Karpas-422 (cell line): ENCODE measurements at places on chromosomes 1 and 21.

DNA sequence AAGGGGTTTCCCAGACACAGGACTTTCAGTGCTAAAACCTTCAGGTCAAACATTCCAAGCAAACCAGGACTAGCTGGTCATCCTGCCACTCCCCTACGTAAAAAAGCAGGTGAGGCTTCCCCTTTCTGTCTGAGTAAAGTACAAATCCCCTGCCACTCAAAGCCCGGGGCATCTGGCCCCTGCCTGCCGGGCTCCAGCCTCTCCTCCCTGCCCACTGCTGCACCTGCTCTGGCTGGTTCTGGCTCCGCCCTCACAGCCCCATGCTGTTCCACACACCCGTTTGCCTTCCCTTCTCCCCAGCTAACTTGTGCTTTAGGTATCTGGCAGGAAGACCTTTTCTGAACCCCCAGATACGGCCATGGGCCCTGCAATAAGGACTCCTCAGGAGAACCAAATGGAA lies 23.3 kb upstream of the S100A7 start:
- DNase-seq = no peak

DNA sequence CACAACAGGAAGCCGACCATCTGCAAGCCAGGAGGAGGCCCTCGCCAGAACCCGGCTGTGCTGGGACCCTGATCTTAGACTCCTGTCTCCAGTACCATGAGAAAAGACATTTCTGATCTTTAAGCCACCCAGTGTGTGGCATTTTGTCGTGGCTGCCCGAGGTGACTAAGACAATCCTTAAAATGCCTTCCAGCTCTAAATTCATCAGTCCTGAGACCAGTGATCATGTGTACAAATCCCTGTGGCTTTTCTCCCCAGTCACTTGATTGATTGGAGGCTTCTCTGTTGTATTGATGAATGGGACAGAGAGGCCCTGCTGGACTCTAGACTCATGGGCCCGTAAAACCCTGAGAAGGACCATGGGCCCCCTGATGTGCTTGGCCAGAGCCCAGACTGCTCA lies 36.1 kb downstream of the B3GALT5 start:
- DNase-seq = no peak

DNA sequence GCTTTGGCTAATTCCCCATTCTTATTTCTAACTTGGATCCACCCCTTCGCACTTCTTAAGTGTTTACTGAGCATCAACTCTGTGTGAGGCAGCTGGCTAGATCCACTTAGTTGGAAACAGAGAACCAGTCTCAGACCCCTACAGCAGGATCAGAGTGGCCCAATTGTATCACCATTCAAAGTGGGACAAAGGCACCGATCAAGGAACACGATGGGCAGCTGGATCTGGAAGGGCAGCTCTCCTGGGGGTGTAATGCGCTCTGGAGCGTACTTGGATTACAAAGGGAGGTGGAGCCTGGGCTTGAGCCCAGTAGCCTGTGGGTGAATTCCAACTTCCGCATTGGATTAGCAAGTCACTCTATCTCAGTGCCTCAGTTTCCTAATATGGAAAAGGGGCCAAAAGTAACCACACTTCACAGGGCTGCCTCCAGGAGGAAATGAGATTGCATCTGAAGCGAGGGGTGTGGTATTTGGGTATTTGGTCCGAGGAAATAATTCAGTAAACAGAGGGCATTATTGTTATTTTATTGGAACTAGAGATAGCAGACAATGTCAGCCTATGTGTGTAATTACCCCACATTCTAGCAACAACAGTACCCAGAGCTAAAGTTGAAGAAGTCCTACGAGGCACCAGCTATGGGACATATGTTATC lies 11.9 kb downstream of the ECE1 start:
- DNase-seq = no peak

- no peak for DNase-seq
These were observed 71.4 kb upstream of the HSPA13 start for GRCh38 chr21:14454016-14455009.

- no peak for DNase-seq
These were observed 96.6 kb downstream of the FGGY start for GRCh38 chr1:59393211-59394180.

DNA sequence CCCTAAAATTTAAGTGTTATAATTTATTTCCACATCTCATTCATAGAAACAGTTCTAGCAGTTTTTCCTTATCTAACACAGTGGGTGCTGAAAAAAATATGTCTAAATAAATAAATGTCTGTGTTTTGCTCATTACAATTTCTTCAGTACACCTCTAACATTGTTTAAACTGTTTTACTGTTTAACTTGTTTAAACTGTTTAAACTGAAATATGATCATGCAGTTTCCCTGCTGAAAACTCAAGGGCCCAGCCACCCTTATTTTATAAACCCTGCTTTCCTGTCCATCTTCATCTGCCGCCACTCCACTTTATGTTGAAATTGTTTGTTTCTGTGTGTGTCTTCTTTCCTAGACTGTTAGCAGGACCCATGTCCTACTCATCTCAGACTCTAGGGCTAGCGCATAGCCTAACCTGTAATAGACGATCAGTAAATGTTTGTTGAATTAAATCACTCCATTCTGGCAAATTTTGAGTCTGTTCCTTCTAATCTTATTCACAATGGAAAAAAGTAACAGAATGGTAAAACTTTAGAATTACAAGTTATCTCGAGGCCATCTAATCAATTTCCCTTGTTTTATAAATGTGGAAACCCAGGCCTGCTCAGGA lies 9.4 kb upstream of the PIK3C2B start:
- DNase-seq = no peak

- no peak for DNase-seq
These were observed 133.9 kb upstream of the VANGL1 start for GRCh38 chr1:115507901-115508300.

DNA sequence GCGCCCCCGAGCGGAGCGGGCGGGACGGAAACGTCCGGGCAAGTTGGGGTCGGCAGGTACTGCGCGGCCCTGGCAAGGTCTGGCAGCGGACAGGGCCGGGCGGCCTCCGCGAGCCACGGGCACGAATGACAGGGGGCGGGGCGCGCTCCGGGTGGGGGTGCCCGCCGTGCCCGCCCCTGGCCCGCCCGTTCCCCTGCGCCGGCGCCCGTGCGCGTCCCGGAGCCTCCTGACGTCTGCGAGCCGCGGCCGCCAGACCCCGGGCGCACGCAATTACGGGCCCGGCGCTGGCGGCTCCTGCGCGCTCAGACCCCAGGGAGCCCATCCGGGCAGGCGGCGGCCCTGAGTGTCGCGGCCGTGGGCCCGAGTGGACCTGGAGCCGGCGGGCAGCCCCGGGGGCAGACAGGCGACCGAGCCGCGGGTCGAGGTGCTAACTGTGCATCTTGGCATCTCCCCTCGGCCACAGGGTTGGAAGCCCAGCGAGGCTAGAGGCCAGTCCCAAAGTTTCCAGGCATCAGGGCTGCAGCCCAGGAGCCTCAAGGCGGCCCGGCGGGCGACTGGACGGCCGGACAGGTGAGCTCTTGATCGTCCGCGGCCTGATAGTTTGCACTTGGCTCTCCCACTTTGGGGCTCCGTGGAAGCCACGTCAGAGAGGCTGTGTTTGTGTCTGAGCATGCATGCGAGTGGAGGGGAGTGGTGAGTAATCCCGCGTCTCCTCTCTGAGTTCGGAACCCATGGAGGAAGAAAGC lies 918 bp downstream of the MIB2 start:
- DNase-seq = peak; percentile 62

- DNase-seq = no peak
These were observed 4.4 kb downstream of the S100A8 start for GRCh38 chr1:153386500-153386901.

DNA sequence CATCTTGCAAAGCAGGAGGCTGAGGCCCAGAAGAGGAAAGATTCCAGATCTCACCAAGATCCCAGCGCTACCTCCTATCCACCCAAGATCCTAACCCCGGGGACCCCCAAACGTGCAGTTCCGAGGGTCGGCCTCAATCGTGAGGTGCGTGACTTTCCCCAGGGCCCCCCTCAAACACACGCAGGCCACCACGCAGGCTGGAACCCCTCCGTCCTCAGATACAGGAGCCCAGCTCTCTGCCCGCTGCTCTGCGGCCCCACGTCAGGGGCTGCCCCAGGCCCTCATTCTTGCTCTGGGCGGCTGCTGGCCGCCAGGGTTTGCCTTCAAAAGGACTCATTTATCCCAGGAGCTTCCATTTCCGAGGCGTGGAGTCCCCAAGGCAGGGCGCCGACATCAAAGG lies 39.9 kb downstream of the KRTAP10-1 start:
- no peak for DNase-seq

DNA sequence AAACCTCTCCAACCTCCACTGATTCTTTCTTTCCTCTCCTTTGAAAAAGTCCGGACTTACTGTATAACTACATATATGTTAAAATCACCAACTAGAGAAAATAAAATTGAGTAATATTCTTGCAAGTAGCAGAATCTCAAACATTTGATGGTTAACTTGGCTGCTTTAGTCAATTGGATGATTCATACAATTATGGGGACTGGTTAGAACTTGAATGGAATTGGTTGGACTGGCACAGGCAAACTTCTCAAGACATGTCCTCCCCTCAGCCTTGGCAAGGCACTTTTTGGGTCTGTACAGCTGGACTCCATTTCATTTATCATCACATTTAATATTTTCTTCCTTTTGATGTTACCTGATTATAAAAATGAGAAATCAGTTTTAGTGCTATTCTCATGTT lies 6.5 kb downstream of the WLS start:
- no peak for DNase-seq

- DNase-seq = peak; percentile 98
These were observed at the start of gene PRRC2C for GRCh38 chr1:171485375-171486047. Gene PRRC2C (plus strand): TSS chr1:171485530. CDS start chr1:171512089, 26,559 bp downstream.

DNA sequence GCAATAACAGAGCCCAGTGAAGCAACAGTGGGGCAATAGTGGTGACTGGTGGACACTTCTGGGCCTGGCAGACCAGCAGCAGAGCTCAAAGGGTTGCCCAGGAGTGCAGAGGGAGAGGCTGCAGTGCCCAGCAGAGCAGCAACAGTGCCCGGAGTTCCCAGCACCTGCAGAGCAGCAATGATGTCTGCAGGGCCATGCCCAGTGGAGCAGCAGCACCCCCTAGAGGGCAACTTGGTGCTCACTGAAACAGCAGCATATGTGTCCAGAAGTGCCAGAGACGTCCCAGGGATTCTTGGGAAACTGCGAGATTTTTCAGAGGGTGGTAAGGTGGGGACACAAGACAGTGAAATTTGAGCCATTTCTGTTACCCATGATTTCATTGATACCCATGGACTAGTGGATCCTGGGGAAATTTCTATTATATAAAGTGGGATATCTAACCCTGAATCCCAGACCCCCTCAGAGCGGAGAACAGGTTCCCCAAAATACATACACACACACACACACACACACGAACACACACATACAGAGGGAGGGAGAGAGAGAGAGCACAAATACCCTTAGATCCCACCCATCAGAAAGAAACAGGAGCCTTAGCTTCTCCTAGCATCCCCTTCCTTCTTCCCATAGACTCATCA lies 156.9 kb upstream of the GJB5 start:
- DNase-seq = peak; percentile 90

DNA sequence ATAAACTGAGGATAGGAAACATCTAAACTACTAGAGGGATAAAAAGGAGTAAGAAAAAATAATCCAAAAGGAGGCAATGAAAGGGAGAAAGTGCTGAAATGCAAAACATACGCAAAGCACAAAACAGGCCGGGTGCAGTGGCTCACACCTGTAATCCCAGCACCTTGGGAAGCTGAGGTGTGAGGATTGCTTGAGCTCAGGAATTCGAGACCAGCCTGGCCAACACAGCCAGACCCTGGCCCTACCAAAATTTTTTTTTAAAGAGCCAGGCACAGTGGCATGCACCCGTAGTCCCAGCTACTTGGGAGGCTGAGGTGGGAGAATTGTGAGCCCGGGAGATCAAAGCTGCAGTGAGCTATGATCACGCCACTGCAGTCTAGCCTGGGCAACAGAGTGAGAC lies 10.5 kb downstream of the SPOCD1 start:
- no peak for DNase-seq

- no peak for DNase-seq
These were observed 20.9 kb downstream of the PDXK start for GRCh38 chr21:43739621-43740435.

GRCh38 chr1:147613506-147613905 lies 56.8 kb downstream of the ACP6 start:
- DNase-seq = no peak

DNA sequence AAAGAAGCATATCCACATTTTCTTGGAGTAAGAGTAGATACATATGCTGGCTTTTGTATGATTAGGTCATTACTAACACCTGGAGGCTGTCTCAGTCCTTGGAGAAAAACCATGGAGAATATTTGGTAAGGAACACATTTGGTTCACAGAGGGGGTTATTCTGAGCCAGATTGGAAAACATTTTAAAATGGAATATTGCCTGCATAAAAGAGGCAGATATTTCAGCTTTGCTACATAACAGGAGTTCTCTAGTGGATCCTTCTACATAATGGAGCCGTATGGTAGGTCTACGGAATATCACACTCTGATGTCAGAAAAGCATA lies 415.1 kb downstream of the ADGRL2 start:
- DNase-seq = no peak

DNA sequence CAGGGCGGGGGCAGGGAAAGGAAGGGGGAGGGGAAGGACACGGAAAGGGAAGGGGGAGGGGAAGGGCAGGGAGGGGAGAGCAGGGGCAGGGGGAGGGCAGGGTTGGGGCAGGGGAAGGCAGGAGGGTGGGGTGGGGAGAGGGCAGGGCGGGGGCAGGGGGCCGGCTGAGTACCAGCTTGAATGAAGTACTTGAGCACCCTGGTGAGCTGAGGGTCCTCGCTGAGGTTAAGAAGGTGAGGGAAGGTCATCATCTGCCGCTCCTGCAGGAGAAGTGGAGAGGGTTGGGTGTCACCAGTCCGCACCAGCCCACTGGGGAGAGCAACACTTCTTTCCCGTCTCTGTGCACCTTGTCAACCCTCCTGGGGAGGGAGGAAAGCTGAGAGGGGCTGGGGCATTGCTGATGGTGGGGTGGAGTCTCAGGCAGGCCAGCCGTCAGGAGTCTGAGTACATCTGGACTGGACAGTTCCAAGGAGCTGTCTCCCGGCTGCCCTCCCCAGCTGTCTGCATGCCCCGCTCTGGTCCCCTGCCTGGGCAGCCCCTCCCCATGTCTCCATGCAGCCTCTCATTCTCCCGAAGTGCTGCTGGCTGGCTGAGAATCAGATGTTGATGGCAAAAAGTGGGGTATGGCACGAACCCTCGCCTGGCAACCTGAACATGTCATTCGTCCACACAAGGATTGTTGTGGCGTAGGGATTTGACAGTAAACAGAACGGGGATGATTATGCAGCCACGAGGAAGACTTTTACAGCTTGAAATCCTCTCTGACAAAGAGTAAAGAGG lies 70.0 kb downstream of the SCCPDH start:
- no peak for DNase-seq

GRCh38 chr1:220878191-220879075 lies 810 bp upstream of the HLX start:
- DNase-seq = no peak

DNA sequence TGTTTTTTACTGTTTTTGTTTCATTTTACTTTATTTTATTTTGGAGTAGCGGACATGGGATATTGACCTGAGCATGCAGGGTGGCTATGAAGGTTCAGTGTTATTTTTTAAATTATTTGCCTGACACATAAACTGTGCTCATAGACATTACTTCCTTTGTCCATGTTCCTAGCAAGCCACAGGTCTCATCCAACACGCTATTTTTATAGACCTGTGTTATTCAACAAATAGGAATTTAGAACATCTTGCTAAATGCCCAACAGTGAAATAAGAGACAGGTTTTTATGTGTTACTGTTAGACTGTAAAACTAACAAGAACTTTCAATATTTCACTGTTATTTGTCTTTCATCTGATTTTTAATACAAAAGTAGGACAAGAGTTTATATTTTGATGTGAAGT lies 756.4 kb downstream of the KCNT2 start:
- DNase-seq = no peak

GRCh38 chr1:150093805-150094204 lies 26.2 kb downstream of the VPS45 start:
- DNase-seq = no peak
